ENCODE measurements at places on chromosomes 13 and 19.
A peak's percentile ranks its signal among the peaks of the same experiment; 100 is the strongest.

- H3K27me3 ChIP-seq: peaks cover 93% of the 10 kb centered on the region
- no peaks in the 10 kb centered on the region for H3K4me1 ChIP-seq
- H3K27ac ChIP-seq: no peak within 1 kb of the TSS
- H3K4me3 ChIP-seq: no peak within 1 kb of the TSS
These were observed at the start of gene NFIC for GRCh38 chr19:3365836-3366752. TSS of gene NFIC (plus strand) at chr19:3366583. CDS start at chr19:3366637, 54 bp downstream.

GRCh38 chr19:48342414-48342738 is 17.0 kb downstream of the EMP3 start:
- no peaks in the 10 kb centered on the region for H3K27me3 ChIP-seq
- H3K27ac ChIP-seq: no peak overlapping the region
- no peaks in the 10 kb centered on the region for H3K36me3 ChIP-seq
- no peak for DNase-seq

- H3K4me3 ChIP-seq: peak overlapping the region; percentile 99
- H3K36me3 ChIP-seq: peaks cover 14% of the 10 kb centered on the region
- peak overlapping the region; percentile 97 for H3K27ac ChIP-seq
- peak; percentile 68 for DNase-seq
- no peaks in the 10 kb centered on the region for H3K27me3 ChIP-seq
- H3K4me1 ChIP-seq: peaks cover 18% of the 10 kb centered on the region
These were observed 1.9 kb downstream of the TPM4 start for GRCh38 chr19:16077984-16078758.

DNA sequence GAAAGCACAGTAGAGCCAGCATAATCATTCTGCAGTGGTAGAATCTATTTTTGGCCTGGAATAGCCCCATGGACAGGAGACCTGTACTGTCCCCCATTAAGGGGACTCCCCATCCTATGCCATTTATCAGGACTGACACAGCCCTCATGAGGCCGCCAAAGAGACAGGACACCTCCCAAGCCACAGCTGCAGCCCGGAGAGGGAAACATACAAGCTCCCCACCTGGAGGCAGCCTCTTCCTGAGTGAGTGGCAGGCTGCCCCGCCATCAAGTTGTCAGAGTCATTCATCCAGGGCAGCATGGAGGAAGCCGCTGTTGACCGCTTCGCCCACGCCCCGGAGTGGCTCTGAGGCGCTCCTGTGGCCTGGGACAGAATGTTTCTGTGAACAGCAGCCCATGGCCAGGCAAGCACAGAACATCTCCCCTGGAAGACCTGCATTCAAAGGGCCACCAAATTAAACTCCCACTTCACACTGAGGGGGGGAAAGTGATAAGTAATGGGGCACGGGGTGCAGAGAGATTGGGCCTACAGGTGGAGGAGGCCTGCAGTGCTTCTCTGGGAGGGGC is 111.3 kb downstream of the ZDHHC20 start:
- H3K27ac ChIP-seq: no peak overlapping the region
- no peak overlapping the region for H3K4me3 ChIP-seq
- no peaks in the 10 kb centered on the region for H3K4me1 ChIP-seq
- no peaks in the 10 kb centered on the region for H3K36me3 ChIP-seq

DNA sequence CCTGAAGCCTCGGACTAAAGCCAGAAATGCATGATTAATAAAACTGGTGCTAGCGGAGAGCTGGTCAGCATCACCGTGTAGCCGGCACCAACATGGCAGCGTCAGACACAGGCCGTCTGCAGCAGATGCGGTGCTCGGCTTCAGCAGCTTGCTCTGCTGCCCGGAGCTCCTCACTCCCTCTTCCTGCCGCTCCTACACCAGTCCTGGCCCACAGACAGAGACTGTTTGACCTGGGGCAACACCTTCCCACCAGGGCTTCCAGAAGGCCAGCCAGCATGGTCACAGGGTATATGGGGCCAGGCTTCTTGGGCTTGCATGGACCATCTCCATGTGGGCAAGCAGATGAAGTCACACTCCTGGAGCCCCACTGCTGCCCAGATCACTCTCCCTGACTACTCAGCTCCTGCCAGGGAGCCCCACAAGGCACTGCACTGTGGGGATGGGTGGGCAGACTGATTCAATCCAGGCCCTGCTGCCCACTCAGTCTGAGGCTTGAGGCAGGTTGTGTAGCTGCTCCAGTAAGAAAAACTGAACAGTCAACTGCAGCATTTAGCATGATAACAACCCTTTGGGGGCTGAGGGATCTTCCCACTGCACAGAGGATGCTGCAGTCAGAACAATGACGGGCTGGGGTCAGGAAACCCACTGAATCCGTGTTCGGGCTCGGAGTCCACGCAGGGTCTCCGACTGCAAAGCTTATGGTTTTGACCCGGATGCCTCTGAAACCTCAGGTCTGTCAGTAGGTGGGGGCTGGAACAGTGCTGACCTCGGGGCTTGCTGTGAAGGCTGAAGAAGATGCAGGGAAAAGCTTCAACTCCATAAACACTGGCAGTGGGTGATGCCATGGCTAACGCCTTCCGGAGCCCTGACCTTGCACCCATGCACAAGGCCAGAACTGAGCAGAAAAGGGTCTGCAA is 45.6 kb downstream of the CEBPG start:
- no peak overlapping the region for H3K4me3 ChIP-seq

DNA sequence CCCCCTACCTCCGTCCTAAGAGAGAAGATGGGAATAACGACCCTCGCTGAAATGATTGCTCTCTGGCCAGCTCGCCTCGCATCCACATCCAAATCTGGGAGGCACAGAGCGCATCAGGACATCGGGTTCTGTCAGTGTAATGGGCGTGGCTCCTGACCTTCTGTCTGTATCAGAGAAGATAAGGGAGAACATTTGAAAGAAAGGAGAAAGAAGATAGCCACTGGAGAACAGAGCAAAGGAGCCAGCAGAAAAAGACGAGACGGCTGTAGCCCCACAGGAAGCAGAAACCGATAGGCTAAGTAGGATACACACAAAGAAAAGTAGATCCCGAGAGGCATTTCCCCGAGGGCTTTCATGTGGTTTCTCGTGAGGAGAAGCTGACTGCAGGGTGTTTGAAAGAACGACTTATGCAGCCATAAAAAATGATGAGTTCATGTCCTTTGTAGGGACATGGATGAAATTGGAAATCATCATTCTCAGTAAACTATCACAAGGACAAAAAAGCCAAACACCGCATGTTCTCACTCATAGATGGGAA is 14.0 kb upstream of the GJB2 start:
- no peak for DNase-seq
- no peaks in the 10 kb centered on the region for H3K27me3 ChIP-seq
- no peak overlapping the region for H3K4me3 ChIP-seq
- no peaks in the 10 kb centered on the region for H3K4me1 ChIP-seq
- no peak overlapping the region for H3K27ac ChIP-seq

GRCh38 chr13:28984825-28985224 is 164.7 kb downstream of the MTUS2 start:
- no peaks in the 10 kb centered on the region for H3K27me3 ChIP-seq
- DNase-seq: no peak
- H3K4me1 ChIP-seq: no peaks in the 10 kb centered on the region
- H3K4me3 ChIP-seq: no peak overlapping the region
- no peak overlapping the region for H3K27ac ChIP-seq

- DNase-seq: no peak
- peak overlapping the region; percentile 73 for H3K4me3 ChIP-seq
- H3K27ac ChIP-seq: no peak overlapping the region
- no peaks in the 10 kb centered on the region for H3K27me3 ChIP-seq
- H3K36me3 ChIP-seq: no peaks in the 10 kb centered on the region
These were observed 646 bp downstream of the TMEM161A start for GRCh38 chr19:19137556-19138108.

DNA sequence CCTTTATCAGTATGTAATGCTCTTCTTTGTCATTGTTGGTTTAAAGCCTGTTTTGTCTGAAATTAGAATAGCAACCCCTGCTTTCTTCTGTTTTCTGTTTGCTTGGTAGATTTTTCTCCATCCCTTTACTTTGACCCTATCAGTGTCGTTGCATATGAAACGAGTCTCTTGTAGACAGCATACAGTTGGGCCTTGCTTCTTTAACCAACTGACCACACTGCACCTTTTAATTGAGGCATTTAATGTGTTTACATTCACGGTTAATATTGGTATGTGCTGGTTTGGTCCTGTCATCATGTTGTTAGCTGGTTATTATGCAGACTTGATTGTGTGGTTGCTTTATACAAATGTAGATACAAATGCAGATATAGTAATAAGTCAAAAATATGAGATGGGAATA is 71.1 kb downstream of the PDS5B start:
- H3K27me3 ChIP-seq: no peaks in the 10 kb centered on the region
- no peaks in the 10 kb centered on the region for H3K36me3 ChIP-seq
- no peak overlapping the region for H3K27ac ChIP-seq
- no peak overlapping the region for H3K4me3 ChIP-seq
- DNase-seq: no peak
- H3K4me1 ChIP-seq: no peaks in the 10 kb centered on the region

DNA sequence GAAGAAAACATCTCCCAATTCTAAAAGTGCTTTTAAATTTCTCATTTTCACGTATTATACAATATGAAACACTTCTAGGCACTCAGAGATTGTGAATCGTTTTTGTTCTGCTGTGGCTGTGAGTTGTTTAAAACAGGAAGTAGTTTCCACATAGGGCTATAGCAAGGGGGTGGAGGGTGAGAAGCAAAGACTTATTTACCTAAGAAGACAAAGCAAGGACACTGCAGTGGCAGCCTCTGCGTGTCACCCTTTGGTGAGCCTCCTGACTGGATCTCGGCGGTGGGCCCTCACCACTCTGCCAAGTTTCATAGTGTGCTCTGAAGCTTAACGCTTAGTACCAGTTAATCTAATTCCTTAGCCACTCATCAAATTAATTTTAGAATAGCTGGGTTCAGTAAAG is 56.8 kb downstream of the TNFSF13B start:
- no peaks in the 10 kb centered on the region for H3K36me3 ChIP-seq
- DNase-seq: peak; percentile 61
- H3K27me3 ChIP-seq: no peaks in the 10 kb centered on the region
- no peak overlapping the region for H3K4me3 ChIP-seq
- no peak overlapping the region for H3K27ac ChIP-seq

GRCh38 chr19:43747557-43748204 is 7.1 kb downstream of the SMG9 start:
- H3K4me3 ChIP-seq: no peak overlapping the region
- no peaks in the 10 kb centered on the region for H3K4me1 ChIP-seq
- DNase-seq: no peak
- H3K27me3 ChIP-seq: no peaks in the 10 kb centered on the region
- H3K36me3 ChIP-seq: peaks cover 5% of the 10 kb centered on the region
- no peak overlapping the region for H3K27ac ChIP-seq

- no peaks in the 10 kb centered on the region for H3K4me1 ChIP-seq
- DNase-seq: no peak
- no peak overlapping the region for H3K27ac ChIP-seq
- no peaks in the 10 kb centered on the region for H3K36me3 ChIP-seq
These were observed 3.5 kb upstream of the DOCK6 start for GRCh38 chr19:11265785-11266236.

DNA sequence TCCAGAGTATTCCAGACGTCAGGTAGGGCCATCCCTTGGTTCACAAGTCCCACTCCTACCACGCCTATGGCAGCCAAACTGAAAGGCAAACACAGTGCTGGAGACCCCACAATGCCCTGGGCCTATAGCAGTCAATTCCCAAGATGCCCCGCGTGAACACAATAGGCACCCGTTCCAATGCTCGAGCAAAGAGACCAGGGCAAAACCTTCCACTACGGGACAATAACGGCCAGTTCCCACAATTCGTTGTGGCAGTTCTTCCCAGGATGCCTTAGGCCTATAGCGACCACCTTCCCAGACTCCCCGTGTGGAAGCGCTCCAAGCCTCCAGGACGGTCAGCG is 538 bp downstream of the ZNF428 start:
- H3K27ac ChIP-seq: peak overlapping the region; percentile 93
- DNase-seq: peak; percentile 61
- H3K27me3 ChIP-seq: no peaks in the 10 kb centered on the region

DNA sequence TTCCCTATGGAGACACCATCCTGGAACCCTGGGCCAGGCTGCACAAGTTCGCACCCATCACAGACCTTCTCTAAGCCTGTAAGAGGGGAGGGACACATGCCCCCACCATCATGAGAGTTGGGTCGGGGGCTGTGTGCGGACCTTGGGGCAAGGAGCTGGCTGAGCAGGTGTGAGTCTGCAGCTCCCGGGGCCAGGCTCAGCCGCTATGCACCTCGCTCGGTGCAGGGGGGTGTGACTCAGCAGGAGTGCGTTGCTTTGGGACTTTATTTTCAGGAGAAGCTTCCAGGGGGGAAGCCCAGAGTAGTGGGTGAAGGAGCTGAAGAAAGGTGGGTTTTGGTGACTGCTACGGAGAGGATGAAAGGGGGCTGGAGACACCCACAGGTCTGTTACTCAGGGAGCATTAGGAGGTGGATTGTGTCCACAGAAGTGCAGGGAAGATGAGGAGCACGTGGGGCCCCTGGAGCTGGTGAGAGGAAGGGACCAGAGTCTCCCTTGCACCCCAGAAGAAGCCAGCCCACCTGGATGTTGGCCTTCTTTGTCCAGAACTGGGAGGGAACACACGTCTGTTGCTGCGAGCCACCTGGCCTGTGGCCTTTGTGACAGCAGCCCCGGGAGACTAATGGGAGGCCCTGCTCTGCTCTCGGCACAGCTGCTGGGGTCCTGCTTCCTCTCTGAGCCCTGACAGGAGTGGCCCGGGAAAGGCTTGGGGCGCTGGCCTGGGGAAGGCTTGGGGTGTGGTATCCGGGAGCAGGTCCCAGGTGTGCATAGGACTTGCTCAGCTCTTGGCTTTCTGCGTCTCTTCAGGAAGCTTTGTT is 162.6 kb downstream of the TEX29 start:
- no peak overlapping the region for H3K27ac ChIP-seq
- no peaks in the 10 kb centered on the region for H3K4me1 ChIP-seq
- H3K4me3 ChIP-seq: no peak overlapping the region
- H3K27me3 ChIP-seq: no peaks in the 10 kb centered on the region
- no peaks in the 10 kb centered on the region for H3K36me3 ChIP-seq

DNA sequence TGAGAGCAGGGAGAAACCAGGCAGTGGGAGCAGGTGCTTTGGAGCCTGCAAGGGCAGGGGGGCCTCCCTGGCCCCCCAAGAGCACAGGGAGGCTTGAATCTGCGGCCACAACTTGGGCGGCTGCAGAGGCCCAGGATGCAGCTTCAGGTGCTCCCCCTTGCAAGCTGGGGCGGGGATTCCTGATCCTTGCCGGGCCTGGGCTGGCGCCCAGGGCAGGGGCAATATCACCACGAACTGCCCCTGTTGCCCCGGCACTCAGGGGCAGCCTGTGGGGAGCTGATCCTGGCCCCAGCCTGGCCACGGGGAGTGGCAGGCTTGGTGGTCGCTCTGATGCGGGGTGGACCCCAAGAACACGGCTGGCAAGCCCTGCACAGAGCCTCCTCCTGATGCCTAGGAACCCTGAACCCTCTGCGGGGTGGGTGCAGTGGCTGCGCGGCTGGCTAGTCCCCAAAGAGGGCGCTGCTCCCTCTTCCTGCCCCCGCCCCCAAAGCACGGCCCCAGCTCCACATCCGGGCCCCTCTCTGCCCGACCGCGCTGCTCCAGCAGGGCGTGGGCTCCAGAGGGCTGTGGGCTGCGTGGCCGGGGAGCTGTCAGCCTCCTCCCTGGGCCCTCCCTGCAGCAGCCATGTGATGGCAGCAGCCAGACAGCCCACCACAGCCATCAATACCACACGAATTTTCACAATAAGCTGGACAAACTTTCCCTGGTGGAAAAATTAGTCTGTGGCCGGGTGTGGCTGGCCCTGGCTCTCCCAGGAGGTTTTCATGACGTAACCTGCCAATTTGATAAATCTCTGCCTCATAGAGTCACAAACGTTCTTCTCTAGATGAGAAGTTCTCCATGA is 21.0 kb downstream of the TNFSF9 start:
- peaks cover 10% of the 10 kb centered on the region for H3K4me1 ChIP-seq
- H3K36me3 ChIP-seq: no peaks in the 10 kb centered on the region
- no peak for DNase-seq
- no peak overlapping the region for H3K4me3 ChIP-seq
- H3K27ac ChIP-seq: no peak overlapping the region

- no peaks in the 10 kb centered on the region for H3K36me3 ChIP-seq
- H3K27me3 ChIP-seq: no peaks in the 10 kb centered on the region
- DNase-seq: peak; percentile 35
- H3K4me3 ChIP-seq: no peak overlapping the region
- H3K4me1 ChIP-seq: no peaks in the 10 kb centered on the region
These were observed 36.6 kb upstream of the OXGR1 start for GRCh38 chr13:97030705-97031452.
